ENCODE measurements at places on chromosomes 6 and 20.

- DNase-seq = no peak
Observed at GRCh38 chr6:84652356-84653026, 111.9 kb downstream of the TBX18 start.

- no peak for DNase-seq
Observed at GRCh38 chr20:5180933-5181332, 54.1 kb downstream of the CDS2 start.

DNA sequence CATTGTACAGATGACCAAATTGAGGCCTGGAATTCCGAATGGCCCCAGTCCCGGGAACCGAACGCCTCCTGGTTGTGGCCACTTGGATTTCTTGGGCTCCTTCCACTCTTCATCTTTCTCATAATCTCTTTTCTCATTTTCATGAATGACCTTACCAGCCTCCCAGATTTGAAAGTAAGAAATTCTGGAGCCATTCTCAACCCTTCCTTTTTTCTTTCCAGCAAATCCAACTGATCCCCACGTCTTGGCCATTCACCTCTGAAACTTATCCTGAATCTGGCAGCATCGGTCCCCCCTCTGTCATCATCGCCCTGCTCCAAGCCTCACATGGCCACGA is 5.9 kb upstream of the SLC12A5 start:
- no peak for DNase-seq

DNA sequence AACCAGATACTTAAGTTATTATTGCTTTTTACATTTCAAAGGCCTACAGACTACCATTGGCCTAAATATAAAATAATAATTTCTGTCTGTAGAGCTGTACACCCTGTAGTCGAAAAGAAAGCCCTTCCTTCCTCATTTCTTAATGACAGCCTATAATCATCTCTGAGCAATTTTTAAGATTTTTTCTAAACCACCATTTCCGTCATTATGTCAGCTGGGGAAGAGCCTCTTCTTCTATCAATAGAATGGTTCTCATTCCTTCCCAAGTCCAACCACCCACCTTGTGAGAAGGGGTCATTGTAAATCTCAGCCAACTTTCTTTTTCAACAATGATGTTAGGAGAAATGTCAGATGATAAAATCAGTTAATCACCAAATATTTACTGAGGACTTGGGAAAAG is 91.8 kb downstream of the PLEKHG1 start:
- no peak for DNase-seq
